ENCODE measurements at places on chromosomes 5 and 9.

DNA sequence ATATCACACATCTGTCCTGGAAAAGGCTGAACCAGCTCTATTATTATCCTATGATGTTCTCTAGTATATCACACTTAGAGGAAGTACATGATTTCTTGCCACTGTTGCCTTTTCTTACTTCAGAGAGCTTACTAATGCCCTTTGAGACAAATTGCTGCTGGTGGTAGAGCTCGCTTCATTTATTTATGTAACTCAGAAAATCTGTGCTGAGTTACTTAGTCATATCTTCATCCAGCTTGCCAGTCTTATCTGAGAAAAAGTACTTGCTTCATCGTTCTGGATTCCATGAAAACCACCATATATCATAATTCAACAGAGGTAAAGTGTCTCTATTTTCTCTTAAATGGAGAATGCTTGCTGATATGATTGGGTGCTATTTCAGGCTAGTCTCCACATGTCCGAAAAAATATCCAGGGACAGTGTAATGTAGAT is 26.6 kb downstream of the PTPDC1 start:
- DNase-seq = no peak

DNA sequence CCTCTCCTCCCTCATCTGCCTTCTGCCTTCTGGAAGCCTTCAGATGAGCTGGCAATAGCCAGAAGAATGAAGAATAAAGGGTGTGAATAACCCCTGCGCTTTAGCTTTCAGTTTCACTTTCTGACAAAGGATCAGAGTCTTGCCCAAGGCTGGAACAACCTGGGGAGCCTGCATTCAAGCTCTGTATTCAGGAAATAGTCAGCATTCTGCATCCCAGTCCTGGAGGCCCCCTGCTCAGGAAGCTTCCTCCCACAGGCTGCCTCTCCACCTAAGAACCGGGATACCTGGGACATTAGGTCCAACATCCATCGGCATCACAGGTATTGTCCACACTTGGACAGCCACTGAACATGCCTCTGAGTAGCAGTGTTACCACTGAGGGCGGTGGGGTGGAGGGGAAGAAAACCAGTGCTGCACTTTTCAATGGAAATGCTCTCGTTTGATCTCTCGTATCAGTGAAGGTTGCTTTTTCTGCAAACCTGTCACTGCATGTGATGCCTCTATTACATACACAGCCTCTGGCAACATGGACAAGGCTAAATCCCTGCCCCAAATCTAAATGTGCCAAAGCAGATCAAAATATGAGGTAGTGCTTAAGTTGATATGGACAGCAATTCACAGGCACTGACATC is 39.8 kb upstream of the ACO1 start:
- no peak for DNase-seq

DNA sequence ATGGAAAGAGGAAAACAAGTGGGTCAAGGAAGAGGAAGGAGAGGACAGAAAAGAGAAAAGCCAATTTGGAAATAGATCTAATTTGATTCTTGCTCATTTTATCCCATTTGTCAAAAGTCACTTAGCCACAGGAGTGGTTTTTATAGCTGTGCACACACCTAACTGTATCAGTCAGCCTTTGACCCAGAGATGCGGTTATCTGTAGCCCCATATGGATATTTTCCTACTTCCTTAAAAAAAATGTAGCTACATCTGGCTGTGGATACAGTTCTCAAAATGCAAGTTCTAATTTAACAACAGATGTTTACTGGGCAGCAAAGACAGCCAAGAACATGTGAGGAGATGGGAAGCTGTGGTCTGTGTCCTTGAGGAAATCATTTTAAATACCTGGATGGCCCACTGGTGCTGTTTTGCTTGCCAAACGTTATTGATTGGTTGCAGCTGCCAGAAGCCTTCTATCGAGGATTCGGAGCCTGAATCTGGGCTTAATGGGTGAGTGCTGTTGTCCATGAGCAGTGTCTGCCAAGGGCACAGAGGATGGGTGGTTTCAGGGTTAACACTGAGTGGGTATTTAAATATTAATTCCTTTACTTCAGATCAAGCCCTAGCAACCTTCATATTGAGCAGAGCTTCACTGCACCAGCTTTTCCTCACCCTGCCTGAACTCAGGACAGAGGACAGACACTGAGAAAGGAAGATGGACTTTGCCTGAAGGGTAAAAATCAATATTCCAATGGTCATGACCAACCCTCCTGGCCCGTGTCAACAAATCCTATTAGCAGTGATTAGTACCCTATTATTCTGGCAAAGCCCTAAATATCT is 92.2 kb downstream of the APBA1 start:
- DNase-seq = no peak

- DNase-seq = no peak
Observed at GRCh38 chr5:165328846-165329245, 1823.4 kb downstream of the MAT2B start.

DNA sequence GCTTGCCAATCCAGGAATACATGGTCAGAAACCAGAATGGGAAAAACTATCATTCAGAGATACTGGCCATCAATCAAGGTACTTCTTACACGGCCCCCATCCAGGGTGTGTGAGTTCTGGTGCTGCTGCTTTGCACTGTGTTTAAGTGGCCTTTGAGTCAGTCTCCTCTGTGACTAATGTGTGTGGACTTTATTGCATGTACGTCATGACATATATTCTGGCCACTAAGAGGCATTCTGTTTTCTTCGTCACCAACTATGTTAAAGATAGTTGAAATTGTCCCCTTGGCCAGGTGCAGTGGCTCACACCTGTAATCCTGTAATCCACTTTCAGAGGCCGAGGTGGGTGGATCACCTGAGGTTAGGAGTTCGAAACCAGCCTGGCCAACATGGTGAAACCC is 8.5 kb downstream of the EXOSC3 start:
- DNase-seq = no peak

GRCh38 chr9:77975806-77976205 is 55.8 kb downstream of the GNAQ start:
- no peak for DNase-seq

DNA sequence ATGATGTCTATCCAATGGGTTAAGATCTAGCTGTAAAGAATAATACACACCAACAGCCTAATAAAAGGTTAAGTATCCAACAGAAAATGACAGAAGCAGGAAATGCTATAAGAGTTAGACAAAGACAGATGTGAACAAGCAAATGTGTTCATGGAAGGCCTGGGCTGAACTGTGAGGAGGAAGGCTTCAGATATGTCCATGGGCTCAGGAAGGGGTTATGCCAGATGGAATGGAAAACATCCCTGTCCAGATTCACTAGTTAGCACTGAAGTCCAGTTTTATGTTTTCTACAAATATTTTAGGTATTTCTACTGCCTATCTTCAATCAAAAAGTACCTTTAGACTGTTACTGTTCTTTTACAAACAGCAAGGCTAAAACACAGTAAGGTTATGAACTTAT is 27.1 kb downstream of the ERAP1 start:
- DNase-seq = no peak

DNA sequence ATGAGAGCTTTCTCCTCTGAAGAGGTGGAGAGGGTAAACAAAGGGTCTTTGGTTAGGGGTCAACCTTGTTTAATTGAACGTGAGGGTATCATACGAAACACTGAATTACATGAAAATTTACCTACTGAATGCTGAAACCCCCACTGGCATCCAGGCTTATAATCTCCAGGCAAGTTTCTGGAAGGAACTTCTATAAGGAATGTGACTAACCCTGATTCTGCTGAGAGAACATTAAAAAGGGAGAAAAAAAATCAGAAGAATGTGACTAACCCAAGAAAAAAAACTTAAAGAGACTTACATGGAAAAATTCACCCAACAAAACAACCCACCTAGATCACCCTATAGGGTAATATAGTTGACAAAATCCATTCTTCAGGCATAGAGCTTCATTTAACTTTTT is 55.5 kb downstream of the APC start:
- no peak for DNase-seq

- DNase-seq = no peak
Observed at GRCh38 chr5:31574772-31575171, 42.7 kb downstream of the C5orf22 start.

GRCh38 chr9:87193151-87193550 is 245.8 kb upstream of the GAS1 start:
- DNase-seq = no peak

DNA sequence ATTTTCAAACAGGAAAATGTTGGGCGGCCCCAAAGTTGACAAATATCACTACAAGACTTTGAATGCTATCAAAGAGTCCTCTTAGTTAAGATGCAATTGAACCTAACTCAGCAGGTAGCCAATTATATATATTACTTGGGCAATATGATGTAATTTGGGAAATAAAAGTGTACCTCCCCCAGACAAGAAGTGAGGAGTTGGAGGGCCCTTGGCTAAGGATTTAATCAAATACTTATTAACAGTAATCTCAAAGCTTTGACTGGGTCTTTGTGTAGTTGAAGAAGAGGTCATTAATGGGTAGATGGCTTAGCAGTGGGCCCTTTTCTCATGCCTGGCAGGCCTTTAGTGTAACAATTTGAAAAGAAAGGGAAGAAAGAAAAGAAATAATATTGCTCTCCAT is 599.0 kb downstream of the CSNK1G3 start:
- DNase-seq = no peak
